Activated CD4-positive, alpha-beta T cell treated with anti-CD3 and anti-CD28 coated beads for 36 hours (primary cell): ENCODE measurements at places on chromosomes 13 and 19.
A peak's percentile ranks its signal among the peaks of the same experiment; 100 is the strongest.

DNA sequence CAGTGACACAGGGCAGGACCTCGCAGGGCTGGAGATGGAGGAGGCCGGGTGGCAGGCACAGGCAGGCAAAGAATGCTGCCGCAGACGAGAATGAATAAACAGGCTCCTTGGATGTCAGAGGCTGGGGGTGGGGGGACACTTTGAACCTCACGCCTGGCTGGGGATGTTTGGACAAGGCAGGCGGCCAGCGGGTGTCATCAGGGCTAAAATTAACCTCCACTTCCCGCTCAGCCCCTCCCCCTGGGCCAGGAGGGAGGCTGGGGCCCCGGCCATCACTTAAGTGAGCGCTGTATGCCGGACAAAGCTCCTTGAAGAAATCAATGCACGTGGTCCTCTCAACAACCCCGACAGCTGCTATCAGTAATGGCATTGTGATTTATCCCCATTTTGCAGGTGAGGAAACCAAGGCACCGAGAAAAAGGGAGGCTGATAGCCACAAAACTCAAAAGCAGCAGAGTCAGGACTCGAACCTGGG is 10.3 kb upstream of the FUT5 start:
- no peak overlapping the region for H3K4me3 ChIP-seq
- DNase-seq, result no peak
- H3K4me1 ChIP-seq, result no peaks in the 10 kb centered on the region
- H3K27me3 ChIP-seq, result peaks cover 10% of the 10 kb centered on the region
- H3K27ac ChIP-seq, result no peak overlapping the region

- no peak overlapping the region for H3K4me3 ChIP-seq
- H3K36me3 ChIP-seq, result peaks cover 22% of the 10 kb centered on the region
- peaks cover 66% of the 10 kb centered on the region for H3K4me1 ChIP-seq
- DNase-seq, result no peak
- H3K27ac ChIP-seq, result no peak overlapping the region
These were observed 7.6 kb downstream of the ALOX5AP start for GRCh38 chr13:30742901-30743300.

DNA sequence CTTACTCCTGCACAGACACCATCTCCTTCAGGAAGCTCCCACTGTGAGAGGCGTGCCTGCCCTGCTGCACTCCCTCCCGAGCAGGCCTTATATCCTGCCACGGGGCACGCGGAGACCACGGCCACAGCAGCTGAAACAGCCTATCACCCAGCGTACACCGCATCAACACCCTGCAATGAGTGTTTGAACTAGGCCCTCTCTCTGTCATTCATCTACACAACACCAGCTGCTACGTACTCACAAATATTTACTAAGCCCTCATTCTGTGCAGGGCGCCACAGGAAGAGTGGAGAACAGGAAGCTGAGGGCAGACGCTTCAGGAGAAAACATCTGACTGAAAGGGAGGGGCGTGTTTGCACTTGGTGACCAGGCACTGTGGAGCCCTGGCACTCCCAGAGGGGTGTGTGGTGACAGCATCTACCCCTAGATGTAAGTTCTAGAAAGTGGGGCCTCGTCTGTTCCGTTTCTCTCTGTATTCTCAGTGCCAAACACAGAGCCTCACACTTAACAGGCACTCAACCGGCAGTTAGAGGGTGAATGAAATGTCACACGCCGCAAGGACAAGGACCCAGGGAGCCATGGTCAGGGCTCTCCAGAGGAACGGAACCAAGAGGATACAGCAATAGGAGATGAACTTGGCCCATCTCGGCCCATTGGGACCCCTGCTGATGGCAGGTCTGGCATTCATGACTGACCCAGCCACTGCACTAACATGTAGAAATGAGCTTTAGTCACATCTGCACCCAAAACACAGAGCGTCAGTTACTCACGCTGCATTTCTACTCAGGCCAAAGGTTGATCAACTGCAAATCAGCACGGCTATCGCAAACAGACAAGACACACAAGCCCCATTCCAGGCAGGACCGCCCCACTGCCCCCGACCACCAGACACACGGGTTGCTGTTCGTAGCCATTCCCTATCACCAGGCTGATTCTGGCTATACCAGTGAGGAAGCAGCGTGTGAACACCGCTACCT is 15.7 kb downstream of the RANBP3 start:
- H3K4me3 ChIP-seq, result peak overlapping the region; percentile 44
- H3K27ac ChIP-seq, result peak overlapping the region; percentile 83
- peaks cover 91% of the 10 kb centered on the region for H3K4me1 ChIP-seq
- H3K27me3 ChIP-seq, result no peaks in the 10 kb centered on the region

DNA sequence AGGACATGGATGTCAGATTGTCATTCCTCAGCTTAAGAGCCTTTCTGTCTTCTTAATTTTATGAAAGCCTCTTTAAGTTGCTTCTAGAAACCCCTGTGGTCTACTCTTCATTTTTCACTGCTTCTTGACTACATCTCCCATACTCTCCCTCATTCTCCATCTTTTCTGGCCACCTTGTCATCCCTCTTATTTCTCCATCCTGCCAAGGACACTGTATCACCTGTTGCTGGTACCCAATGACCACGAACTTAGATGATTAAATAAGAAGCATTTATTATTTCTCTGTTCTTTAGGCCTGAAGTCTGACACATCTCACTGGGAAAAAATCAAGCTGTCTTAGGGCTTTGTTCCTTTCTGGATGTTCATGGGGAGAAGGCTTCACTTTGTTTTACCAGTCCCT is 9.2 kb downstream of the ZNF223 start:
- no peak overlapping the region for H3K4me3 ChIP-seq
- DNase-seq, result no peak
- no peaks in the 10 kb centered on the region for H3K27me3 ChIP-seq
- no peaks in the 10 kb centered on the region for H3K4me1 ChIP-seq

- no peaks in the 10 kb centered on the region for H3K4me1 ChIP-seq
- no peak overlapping the region for H3K4me3 ChIP-seq
- H3K27ac ChIP-seq, result no peak overlapping the region
- no peaks in the 10 kb centered on the region for H3K36me3 ChIP-seq
- no peak for DNase-seq
These were observed 332.2 kb downstream of the OXGR1 start for GRCh38 chr13:96662036-96662435.

DNA sequence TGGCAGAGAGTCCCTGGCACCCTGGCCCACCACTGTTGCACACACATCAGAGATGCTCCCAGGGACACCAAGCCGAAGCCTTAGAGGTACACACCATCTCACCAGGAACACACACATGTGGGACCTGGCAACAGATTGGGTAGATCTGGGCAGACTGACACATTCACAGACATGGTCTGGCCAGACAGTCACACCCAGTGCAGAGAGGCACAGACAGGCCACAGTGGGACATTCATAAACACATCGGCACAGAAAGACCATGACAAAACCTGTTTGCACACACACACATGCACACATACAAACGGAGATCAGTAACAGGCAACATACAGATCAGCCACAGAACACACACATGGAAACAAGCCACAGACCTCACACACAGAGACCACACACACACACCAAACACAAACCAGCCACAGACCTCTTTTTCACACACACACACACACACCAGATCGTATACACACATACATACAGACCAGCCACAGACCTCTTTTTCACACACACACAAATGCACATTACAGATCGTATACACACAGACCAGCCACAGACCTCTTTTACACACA is 6.3 kb upstream of the JUNB start:
- H3K27ac ChIP-seq, result no peak overlapping the region
- no peaks in the 10 kb centered on the region for H3K27me3 ChIP-seq
- H3K4me1 ChIP-seq, result peaks cover 26% of the 10 kb centered on the region
- no peak overlapping the region for H3K4me3 ChIP-seq
- peak; percentile 54 for DNase-seq
- no peaks in the 10 kb centered on the region for H3K36me3 ChIP-seq

DNA sequence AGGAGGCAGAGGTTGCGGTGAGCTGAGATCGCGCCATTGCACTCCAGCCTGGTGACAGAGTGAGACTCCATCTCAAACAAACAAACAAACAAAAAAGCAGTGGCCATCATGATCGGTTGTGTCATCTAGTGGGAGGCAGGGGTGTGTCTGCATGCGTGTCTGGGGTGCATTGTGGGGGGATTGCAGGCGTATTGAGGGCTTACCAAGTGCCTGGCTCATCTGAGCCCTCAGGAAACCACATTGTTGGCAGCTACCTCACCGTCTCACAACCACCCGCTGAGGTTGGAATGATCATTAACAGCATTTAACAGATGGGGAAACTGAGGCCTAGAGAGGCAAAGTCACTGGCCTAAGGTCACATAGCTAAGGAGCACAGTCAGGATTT is 30.5 kb downstream of the NFIC start:
- H3K27ac ChIP-seq, result no peak overlapping the region
- H3K4me1 ChIP-seq, result no peaks in the 10 kb centered on the region
- H3K4me3 ChIP-seq, result no peak overlapping the region
- DNase-seq, result no peak
- H3K27me3 ChIP-seq, result no peaks in the 10 kb centered on the region

DNA sequence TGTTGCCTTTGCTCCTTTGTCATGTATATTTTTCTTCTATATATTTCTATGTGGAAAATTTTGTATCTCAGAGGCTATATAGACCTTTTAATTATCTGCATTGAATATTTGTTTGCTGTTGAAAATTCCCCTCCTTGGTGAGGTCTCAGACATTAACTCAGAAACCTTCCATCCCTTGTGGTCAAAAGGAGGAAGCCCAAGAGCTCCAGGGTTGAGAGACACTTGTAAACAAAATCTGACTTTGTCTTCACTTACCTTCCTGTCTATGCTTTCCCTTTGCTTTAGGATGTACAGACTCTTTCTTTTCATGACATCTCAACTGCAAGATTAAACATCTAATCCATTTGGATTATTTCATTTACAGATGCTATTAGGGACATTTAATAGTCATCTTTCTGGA is 157.5 kb downstream of the PCDH20 start:
- H3K27ac ChIP-seq, result no peak overlapping the region
- no peak overlapping the region for H3K4me3 ChIP-seq
- no peaks in the 10 kb centered on the region for H3K4me1 ChIP-seq
- no peaks in the 10 kb centered on the region for H3K36me3 ChIP-seq

DNA sequence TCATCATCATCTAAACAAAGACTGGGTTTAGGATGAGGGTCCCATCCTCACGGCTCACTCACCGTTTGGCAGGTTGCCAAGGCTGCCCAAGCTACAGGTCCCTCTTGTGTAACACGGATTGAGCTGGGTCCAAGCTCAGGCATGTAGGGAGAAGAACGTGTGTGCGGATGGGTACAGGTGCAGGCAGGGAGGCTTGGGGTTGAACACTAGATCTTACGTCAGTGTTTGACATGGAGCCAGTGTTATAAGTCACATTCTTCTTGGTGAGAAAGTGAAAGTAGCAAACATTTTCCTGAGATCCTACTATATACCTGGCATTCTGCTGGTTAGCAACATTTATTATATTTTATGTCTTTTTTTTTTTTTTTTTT is 136.8 kb upstream of the RNF113B start:
- H3K27ac ChIP-seq, result no peak overlapping the region
- H3K4me1 ChIP-seq, result no peaks in the 10 kb centered on the region
- no peaks in the 10 kb centered on the region for H3K36me3 ChIP-seq
- DNase-seq, result no peak
- H3K4me3 ChIP-seq, result no peak overlapping the region
- peaks cover 2% of the 10 kb centered on the region for H3K27me3 ChIP-seq

DNA sequence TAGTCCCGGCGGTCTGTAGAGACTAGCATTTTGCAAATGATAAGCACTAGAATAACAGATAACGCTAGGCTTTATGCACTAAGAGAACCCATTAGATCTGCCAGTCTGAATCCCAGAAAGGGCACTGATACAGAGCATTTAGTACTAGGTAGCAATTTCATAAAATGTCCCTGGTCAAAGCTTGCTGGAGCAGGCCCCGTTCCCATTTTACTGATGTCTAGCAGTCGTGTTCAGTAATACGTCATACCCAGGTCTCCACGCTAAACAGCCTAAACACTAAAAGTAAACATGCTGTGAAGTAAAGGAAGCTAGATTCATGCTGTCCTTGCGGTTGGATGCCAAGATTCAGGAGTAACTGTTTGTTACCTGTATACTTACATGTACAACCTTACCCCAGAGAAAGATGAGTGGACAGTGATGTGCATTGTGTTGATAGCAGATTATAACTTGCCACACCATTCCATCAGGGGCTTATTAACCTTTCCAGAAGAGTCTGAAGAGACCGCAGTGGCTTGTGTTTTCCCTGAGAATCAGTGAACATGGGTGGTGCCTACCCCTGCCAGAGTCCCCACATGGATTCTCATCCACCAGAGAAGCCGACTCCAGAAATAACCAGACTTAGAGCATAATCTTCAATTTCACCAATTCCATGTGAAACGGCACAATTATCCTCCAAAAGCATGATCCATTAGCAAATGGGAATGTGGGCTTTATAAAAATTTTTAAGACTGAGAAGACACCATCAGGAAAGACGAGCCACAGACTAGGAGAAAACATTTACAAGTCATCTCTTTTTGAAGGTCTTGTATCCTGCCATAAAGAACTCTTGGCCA is 3.4 kb upstream of the RPS11 start:
- H3K27me3 ChIP-seq, result no peaks in the 10 kb centered on the region
- H3K4me1 ChIP-seq, result peaks cover 31% of the 10 kb centered on the region
- peaks cover 66% of the 10 kb centered on the region for H3K36me3 ChIP-seq
- H3K4me3 ChIP-seq, result peak overlapping the region; percentile 7
- DNase-seq, result no peak

- H3K4me1 ChIP-seq, result peaks cover 39% of the 10 kb centered on the region
- H3K27ac ChIP-seq, result no peak within 1 kb of the TSS
- H3K36me3 ChIP-seq, result no peaks in the 10 kb centered on the region
- peak; percentile 45 for DNase-seq
- H3K4me3 ChIP-seq, result no peak within 1 kb of the TSS
- peaks cover 2% of the 10 kb centered on the region for H3K27me3 ChIP-seq
These were observed at the start of gene JSRP1 for GRCh38 chr19:2255982-2256685. Gene JSRP1 (minus strand): TSS chr19:2256417. CDS start chr19:2255314, 1,103 bp downstream.

DNA sequence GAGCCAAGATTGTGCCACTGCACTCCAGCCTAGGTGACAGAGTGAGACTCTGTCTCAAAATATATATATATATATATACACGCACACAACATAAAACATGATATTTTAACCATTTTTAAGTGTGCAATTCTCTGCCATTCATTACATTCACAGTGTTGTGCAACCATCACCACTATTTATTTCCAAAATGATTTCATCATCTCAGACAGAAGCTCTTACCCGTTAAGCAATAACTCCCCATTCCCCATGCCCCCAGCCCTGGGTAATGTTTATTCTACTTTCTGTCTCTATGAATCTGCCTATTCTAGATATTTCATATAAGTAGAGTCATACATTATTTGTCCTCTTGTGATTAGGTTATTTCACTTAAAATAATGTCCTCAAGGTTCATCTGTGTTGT is 20.3 kb downstream of the WDR88 start:
- H3K4me1 ChIP-seq, result no peaks in the 10 kb centered on the region
- no peaks in the 10 kb centered on the region for H3K27me3 ChIP-seq
- no peak overlapping the region for H3K4me3 ChIP-seq
- H3K36me3 ChIP-seq, result no peaks in the 10 kb centered on the region

DNA sequence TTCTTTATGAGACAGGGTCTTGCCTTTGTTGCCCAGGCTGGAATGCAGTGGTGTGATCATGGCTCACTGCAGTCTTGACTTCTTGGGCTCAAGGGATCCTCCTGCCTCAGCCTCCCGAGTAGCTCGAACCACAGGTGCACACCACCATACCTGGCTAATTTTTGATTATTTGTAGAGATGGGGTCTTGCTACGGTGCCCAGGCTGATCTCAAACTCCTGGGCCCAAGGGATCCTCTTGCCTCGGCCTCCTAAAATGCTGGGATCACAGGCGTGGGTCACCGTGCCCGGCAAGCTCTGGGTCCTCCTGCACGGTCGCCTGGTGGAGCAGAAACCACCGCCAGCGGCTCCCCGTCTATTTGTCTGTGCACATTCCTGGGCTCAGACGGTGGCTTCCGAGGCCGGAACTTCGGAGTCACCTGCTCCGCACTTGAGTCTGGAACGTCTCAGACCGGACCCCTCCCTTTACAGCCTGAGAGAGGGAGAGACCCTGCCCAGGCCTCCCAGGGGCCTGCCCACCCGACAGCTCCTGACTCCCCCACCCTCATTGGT is 22.2 kb downstream of the EFNA2 start:
- no peak for DNase-seq
- no peak overlapping the region for H3K4me3 ChIP-seq
- no peaks in the 10 kb centered on the region for H3K4me1 ChIP-seq
- H3K36me3 ChIP-seq, result no peaks in the 10 kb centered on the region
- no peak overlapping the region for H3K27ac ChIP-seq
